Stimulated activated CD8-positive, alpha-beta memory T cell treated with anti-CD3 and anti-CD28 coated beads, Interleukin-7, amount 100 ng/mL, for 1 hour (primary cell): ENCODE measurements at places on chromosomes 6 and 20.

DNA sequence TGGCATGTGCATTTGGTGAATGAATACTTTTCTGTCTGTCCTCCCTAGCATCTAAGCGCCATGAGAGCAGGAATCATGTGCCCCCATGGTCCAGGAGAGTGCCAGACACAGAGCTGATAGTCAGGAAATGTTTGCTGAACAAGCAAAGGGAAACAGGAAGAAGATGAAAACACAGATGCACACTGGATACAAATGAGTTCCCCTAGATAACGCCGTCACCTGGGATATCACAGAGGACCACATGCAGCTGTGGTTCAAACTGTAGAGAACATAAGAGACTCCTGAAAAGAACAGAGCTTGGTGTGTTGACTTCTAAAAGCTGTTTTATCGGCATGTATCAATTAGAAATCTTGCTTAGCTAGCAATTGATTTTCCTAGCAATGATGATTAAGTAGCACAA, 293.7 kb downstream of the BTBD3 start:
- DNase-seq, result no peak

GRCh38 chr6:21931641-21932335, 338.2 kb downstream of the SOX4 start:
- no peak for DNase-seq

- no peak for DNase-seq
Measured at GRCh38 chr20:39291301-39291700, 329.2 kb downstream of the DHX35 start.

DNA sequence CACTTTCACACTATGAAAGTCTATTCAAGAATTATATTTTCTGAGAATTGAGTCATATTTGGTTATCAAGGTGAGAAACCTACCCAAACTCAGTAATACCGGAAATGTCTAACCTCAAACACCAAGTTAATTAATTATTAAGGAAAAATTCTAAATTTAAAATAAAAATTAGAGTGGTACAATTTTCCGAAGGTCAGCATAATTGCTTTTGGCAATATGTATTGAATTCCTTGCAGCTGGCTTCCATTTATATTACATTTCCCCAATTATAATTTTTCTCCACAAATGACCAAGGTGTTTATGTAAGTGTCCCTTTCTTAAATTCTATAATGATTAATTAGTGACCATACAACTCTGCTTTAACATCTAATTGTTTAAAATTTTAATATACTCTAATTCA, 316.0 kb upstream of the IRAK1BP1 start:
- DNase-seq, result no peak

- DNase-seq, result no peak
Measured at GRCh38 chr20:19552221-19553180, 205.6 kb upstream of the RIN2 start.

DNA sequence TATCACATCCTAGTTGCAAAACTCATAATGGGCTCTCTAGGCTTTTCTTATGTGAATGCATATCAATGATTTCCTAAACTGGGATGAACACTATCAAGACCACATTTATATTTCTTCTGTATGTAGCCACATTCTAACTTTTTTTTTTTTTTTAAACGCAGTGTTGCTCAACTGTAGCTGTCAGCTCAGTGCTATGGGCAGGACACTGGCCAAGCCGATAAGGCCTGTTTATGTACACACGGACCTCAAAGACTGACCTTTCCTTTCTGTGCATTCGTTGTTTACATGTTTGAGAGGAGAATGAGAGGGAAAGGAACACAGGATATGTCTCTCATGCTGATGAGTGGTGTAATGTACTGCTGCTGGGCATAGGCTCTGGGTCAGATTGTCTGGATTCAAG, 75.1 kb upstream of the B3GAT2 start:
- DNase-seq, result no peak

DNA sequence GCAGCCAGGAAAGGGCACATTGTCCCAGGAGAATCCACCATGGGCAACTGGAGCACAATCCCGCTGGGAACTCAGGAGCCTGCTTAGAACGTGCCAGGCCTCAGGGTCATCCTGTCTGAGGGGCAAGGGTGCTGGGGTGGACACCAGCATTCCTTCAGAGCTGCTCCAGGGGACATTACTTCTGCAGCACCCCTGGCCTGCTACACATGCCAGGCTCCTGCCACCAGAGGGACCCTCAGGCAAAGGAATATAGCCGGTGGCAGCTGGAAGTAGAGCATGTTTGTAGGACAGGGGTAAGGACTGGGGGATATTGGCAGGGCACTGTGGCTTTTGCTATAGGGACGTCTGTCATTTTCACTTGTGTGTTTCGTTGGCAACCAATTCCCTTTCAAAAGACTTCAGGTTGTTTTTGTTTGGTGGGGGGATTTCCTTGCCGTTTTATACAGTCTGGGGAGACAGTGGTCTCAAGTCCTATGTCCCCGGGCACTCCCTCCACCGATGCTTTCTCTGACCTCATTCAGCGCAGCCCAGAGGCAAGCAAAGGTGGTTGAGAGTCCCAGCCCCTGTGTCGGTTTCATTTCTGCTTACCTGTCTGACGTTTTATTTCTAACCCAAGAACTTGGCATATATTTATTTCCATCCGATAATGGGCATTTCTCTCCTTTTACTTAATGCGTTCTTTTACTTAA, 130.8 kb downstream of the JPH2 start:
- peak; percentile 35 for DNase-seq

- DNase-seq, result no peak
Measured at GRCh38 chr6:133359760-133360159, 118.6 kb downstream of the EYA4 start.

DNA sequence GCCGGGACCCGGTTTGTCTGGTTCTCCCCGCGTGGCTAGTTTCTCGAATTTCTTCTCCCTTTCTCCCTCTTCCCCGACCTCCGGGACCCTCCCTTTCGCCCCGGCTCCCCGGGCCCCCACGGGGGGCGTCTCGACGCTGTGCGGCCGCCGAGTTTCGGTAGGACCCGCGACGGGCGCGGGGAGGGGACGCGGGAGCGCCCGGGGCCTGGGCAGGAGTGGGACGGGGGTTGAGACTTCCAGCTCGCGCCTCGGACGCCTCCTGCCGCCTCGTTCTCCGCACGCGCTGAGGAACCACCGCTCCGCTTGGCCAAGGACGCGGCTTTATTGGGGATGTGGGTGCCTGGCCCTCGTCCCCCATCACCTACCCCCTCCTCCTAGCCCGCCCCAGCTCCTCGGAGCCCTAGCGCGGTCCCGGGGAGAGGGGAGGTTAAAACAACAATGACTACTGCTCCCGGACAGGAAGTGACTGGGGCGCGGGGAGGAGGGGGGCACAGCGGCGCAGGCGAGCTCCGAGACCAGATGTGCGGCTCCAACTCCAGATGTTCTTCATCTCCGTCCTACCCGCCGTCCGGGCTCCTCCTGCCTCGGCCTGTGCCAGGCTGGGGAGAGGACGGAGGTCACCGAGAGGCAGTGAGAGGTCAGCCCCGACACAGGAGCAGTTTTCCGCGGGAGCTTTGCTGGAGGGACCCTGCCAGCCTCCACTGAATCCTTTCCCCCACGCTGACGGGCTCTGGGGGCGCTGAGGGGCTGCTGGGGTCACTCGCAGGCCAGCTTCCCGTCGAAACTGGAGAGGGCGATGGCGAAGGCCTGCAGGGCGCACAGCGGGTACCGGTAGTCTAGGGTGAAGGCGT, 917 bp upstream of the TEAD3 start:
- DNase-seq, result no peak

DNA sequence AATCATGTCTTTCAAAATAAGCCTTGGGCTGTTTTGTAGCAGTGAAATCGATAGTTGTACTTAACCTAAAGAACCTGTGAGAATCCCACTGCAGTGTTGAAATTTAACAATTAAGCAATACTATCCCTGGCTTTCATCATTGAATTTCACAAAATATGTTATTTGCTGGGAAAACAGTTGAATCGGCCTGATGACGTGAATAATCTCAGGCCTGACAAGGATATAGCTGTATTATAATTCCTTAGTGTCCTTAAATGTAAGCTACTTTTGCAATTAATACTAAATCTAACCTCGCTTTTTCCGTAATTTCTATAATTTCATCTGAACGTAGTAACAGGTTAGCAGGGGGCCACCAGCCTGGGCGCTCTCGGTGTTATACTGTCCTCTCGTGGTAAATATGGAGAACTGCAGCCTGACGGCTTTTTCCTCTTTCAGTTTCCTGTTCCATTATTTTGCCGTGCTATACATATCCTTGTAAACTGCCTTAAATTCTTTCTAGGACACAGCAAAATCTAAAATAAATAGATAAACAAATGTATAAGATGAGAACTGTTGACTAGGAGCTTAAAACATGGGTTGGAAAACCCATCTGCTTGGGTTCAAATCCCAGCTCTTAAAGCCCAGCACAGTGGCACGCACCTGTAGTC, 24.0 kb downstream of the MTFR2 start:
- DNase-seq, result peak; percentile 32

- no peak for DNase-seq
Measured at GRCh38 chr6:33847867-33848266, 44.1 kb upstream of the MLN start.

GRCh38 chr20:45963059-45964005, 8.7 kb downstream of the ZNF335 start:
- no peak for DNase-seq

GRCh38 chr6:29447670-29448069, 8.6 kb downstream of the OR10C1 start:
- DNase-seq, result no peak

GRCh38 chr6:51398793-51399192, 580.1 kb downstream of the TFAP2B start:
- DNase-seq, result no peak

DNA sequence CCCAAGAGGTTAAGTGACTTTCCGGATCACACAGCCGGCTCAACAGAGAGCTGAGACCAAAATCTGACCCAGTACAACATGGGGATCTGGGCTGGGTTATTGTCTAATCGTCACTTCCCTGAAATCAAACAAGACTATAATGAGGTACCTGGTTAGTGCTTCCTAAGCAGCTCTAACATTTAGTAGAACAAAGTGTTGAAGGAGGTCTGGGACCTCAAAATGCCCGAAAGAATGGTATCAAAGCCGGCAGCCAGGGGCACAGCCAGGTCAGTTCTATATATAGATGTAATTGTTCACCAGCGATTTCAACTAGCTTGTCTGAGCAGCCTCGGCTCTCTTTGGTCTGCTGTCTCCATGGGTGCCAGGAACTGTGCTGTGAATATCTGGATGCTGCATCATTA, 245.5 kb upstream of the ECI2 start:
- DNase-seq, result no peak

DNA sequence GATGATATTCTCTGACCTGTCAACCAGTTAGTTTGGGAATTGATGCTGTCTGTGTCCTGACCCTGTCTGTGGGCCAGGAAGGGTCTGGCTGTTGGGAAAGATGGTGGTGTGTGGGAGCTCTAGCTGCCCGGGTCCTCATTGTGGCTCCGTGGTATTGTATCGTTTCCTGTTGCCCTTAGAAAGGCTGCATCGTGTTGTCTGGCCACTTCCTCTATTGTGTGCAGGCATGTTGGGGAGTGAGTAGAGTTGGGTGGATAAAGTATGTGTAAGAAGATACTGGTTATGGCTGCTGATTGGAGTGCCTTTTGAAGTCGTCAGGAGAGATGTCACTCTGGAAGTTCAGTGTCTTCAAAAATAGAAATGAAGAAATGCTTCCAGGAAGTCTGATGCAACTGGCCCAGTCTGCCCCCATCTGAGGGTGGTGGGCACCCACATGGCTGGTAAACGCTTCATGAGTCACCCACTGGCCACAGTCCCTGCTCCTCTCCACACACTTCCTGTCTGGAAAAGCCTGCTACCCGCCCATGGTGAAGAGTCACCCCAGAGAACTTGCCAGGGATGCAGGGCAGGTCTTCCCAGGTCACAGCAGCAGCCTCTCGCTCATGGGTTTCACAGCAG, 27.9 kb downstream of the PPARD start:
- DNase-seq, result no peak

DNA sequence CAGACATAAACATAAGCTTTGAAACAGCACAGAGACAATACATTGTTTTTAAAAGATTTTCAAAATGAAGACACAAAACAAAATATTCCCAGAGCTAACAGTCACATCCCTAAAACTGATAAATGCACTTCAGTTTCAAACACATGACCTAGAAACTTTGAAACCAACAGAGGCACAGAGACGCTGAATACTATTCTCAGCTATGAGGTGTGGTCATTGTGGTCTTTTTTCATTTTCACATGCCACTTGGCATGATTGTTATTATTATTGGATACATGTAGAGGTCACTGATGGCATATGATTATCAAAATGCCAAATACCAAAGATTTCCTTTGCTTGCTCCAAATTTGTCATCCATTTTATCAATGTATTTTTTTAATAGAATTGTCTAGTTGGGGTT, 306.9 kb downstream of the QKI start:
- no peak for DNase-seq

DNA sequence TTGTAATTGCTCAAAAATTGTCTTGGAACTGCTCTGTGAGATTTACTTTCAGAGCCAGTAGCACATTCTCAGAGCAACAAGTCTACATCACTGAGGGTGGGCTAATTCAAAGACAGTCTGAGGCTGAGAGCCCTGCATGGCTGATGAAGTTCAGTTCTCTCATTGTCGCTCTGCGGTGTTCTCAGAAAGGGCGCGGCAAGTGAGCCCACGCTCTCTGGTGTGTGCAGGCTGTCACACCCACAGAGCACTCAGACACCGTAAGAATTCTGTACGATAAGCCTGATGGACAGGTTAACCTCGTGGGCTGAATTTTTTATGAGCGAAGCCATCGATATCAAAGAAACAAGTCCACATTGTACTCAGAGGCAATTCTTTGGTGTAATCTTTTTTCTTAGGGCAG, 557.8 kb downstream of the HACE1 start:
- no peak for DNase-seq

- no peak for DNase-seq
Measured at GRCh38 chr6:22349051-22349450, 52.2 kb upstream of the PRL start.

DNA sequence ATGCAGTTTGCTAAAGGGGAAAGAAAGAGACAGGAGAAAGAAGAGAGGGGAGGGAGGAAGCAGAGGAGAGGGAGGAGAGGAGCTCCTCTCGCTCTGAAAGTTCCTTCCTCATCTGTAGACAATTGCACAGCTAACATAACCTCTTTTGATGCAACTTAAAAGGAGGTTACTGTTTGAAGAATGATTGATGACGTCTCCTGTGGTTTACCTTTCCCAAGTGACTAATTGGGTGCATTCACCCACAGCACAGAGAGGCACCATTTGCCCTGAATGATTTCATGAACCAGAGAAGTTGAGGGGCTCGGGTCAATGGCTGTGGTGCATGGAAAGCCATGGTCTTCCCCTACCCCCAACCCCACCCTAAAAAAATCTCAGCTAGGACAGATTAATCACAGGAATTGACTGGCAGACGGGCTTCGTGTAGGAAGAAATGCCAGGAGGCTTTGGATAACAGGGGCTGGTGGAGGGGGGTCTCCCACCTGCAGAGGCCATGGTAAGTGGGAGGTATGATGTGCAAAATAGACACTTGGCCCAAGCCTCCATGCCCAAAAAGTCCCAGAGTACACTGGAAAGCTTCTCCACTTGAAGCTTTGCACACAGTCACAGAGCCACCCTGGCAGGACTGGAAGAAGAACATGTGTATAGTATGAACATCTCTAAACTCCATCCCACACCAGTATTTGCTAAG, 213.7 kb downstream of the ANKRD60 start:
- no peak for DNase-seq

- no peak for DNase-seq
Measured at GRCh38 chr6:73704260-73704659, 8.3 kb downstream of the CD109 start.
